ENCODE measurements at places on chromosomes 6 and 20.

DNA sequence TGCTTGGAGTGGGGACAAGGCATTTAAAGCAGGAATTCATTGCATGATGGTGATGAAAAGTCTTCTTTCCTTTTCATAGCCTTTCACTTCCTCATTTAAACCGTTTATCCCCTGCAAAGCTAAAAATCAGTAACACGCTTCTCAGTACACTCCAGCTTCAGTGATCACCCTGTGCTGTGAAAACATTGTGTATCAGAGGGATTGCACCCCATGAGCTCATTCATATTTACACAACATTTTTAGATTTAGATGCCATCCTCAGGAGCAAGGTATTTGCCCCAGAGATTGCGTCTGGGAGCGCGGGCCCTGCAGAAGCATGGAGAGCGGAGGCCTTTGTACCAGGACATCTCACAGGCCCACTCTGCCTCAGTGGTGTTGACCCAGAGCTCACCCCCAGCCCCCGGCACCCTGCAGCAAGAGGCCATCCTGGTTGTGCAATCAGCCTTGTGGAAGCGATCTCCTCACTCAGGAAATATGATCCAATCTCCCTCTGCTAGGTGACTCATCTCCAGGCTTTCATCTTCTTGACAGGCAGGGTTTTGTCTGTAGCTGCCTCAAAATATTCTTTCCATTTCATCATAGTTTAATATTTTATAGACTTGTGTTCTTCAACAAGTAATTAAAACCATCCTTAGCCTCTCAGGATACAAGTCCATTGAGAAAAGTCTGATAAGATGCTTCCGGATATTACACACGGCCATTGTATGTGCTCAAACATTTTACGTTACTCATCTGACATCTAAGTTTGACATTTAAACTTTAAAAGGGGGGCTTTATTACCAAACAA lies 38.9 kb upstream of the THBS2 start:
- no peak for DNase-seq

- DNase-seq, result no peak
Measured at GRCh38 chr6:113619077-113619476, 238.1 kb upstream of the MARCKS start.

- DNase-seq, result no peak
Measured at GRCh38 chr20:17856024-17856564, 112.5 kb downstream of the SNX5 start.

DNA sequence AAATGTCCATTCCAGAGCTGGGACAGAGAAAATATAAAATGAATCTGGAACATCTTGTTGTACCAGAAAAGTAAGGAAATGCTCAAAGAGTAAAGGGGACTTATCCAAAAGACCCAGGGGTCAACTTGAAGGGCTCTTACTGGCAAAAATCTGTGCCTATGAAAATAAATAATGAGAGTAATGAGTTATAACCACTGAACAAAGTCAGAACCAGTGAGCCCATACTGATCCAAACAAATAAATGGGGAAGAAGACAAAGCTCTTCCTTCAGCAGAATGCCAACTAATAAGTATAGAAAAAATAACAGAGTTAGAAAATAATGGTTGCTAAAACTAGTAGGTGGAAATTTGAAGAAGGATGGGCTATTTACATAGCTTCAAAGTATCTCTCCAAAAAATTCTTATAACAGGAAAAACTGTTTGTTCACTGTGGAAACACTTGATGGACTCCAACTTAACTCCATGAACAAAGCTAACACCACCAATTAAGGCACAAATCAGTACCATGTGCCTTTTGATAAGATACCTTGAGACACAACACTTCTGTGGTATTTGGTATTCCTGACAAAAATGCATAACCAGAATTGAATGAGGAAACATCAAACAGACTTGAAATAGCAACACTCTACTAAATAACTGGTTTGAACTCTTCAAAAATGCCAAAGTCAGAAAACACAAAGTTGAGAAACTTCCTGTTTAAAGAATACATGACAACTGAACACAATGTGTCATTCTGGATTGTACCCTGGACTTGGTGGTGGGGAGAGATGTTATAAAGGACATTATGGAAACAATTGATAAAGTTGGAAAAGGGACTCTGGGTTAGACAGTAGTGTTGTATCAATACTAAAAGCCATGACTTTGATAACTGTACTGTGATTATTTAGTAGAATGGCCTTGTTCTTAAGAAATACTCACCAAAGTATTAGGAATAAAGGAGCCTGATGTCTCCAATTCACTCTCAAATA lies 197.5 kb downstream of the ISM1 start:
- DNase-seq, result no peak

GRCh38 chr6:100886076-100886475 lies 4.9 kb upstream of the ASCC3 start:
- DNase-seq, result no peak

Data from cortex of kidney (tissue), 1 donor.